ENCODE measurements at places on chromosomes 13 and 19.

DNA sequence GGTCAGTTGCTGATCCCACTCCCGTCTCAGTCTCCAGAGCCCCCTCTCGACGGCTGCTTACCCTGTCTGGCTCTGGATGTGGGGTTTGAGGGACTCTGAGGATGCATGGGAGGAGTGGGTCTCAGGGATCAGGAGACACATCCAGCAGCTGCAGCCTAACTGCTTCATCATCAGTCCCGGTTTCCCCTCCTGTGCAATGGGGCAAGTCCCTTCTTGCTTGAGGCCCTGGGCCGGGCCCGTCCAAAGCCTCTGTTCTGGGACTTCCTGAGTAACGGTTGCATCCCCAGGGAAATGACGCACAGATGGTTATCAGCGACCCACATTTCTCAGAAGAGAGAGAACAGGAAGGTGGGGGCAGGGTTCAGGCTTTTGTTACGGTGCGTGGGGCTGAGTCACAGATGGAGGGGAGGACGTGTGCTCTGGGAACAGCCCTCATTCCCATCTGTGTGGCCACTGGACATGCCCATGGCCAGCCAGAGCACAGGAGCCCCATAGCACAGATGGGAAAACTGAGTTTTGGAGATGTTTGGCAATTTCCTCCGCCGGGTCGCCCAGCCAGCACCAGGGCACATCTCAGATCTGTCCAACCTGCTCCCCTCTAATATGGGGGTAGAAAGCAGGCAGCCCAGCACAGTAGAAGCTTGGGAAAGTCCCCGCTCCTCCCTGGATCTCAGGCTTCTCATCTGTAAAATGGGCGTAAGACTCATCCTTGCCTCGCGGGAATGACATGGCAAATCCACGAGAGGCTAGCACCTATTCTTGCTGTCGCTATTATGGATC, 19.3 kb downstream of the GNA15 start:
- DNase-seq, result no peak

DNA sequence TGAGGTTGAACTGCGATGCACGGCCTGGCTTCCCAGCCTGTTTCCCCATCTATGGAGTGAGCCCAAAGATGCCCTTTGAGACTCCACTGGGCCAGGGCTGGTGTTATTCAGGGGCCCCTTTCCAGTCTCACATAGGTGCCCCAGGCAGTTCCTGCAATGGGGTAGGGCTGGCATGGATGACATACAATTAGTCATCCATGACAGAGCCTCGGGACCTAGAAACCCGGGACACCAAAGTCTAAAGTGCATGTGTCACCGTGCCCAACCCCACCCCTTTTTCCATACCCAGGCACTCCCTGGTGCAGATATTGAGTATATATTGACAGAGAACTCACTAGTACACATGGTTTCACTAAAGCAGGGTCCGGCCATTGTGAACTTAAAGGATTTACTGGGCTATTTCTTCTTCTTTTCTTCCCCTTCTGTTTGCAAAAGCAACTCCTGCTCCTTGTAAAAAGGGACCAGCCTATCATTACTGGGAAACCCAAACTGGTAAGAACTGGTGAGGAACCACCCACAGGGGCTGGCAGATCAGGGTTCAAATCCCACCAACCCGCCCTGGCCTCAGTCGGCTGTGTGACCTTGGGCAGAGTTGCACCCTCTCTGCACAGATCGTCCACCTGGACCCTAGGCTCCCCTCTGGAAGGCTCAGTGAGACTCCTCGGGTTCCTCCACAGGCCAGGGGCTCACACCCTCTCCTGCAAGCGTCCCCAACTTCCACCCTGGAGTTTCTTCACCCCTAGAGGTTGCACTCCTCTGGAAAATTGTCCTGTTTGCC, 2.7 kb downstream of the B3GNT3 start:
- DNase-seq, result no peak

- DNase-seq, result no peak
These were observed 36.0 kb upstream of the MCF2L start for GRCh38 chr13:112932971-112933370.

DNA sequence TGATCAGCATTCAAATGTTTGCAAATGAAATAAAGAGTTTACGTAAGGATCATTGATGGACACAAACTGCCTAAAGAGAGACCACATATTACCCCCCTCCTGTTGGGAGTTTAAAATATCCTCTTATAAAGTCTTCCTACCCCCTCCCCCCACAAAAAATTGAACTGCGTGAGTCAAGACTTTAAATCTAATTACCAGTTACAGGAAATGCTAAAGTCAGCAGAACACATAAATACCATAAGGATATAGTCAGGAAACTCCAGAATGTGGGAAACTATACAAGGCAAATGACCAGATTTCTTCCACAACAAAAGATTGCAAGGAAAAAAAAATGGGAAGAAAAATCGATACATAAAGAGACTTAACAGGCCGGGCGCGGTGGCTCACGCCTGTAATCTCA, 44.4 kb upstream of the FARP1 start:
- DNase-seq, result no peak

- DNase-seq, result no peak
These were observed 9.9 kb upstream of the FPR3 start for GRCh38 chr19:51784922-51785690.

DNA sequence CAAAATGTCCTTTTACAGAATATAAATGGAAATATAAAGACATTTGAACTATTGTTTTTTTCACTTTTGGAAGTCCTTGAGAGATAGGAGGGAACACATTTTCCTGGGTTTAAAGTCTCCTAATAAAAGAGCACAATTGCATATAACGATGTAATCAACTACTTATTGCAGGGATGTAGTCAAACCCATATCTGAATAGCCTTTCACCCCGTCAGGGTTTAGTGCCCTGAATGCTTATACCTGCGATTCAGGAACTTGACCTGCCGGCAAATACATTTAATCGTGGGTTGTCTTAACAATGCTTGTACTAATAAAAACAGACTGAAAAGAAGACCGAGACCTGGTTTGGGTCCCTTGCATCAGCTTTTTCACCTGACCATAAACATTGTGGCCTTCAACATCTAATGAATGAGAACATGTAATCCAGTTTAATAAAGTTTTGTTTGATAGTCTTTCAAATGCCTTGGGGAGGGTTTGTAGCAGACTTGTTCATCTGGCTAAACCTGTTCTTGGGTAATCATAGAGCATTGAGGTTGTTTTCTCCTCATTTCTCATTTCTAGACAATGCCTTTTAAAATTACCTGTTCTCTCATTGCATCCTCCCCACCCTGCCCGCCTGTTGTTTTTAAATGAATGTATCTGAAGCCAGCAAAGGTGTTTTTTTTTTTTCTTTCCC, 7.0 kb downstream of the KLF5 start:
- DNase-seq, result no peak

DNA sequence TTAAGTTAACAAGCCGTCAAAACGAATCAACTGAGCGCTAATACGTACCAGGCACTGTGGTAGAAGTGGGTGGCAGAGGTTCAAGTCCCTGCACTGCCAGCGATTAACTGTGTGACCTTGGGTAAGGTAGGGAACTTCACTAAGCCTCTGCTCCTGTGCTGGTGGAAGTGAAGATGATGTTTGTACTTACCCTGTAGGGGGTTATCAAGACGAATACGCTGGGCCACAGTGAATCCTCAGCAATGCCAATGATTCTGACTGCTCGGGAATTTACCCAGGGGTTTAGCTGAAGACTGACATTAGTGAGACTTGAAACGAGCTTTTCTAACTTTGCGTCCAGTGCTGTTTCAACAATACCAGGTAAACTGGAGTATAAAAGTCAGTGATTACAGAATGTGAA, 305.3 kb downstream of the FGF9 start:
- no peak for DNase-seq

DNA sequence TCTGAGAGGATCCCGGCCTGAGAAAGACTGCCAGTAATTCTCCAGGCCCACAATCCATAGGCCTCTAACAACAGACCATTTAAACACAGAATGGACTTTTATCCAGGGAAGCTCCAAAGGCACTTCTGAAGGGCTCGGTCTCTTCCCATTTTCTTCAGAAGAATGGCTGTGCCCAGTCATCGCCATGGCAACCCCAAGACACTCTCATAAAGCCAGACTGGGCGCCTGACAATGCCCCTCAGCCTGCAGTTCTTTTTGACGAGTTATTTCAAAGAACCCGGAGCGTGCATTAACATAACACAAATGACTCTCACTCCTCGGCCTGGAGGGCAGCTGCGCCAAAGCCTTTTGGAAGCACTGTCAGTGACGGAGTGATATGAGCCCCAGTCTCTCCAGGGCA, 61.0 kb downstream of the RASA3 start:
- DNase-seq, result no peak

DNA sequence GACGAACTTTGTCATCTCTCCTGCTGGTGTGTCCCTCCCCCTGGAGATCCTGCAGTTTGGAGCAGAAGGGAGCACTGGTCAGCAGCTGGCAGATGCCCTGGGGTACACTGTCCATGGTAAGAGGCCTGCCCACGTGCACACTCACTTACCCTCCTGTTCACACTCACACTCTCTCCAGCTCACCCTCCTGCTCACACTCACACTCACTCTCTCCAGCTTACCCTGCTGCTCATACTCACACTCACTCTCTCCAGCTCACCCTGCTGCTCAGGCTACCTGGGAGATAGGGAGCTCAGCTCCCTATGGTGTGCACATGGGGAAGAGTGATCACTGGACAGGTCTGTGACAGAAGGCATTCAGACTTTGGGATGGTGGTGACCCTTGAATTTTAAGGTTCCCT, 1.7 kb downstream of the SERPINE3 start:
- DNase-seq, result no peak
